ENCODE measurements at places on chromosomes 5 and 9.

DNA sequence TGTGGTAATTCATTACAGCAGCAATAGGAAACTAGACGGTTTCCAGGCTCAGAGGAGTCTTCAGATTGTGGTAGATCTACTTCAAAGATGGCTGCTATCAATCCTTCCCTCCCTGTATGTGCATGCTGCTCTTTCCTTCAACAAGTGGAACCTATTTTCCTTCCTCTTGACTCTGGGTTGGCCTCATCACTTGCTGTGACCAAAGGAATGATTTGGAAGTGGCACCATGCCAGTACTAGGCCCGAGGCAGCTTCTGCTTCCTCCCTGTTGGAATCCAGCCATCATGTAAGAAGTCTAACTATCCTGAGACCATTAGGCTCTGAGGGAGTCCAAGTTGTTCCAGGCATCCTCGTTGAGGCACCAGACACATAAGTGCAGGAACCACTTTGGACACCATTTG lies 46.5 kb upstream of the MCTP1 start:
- no peak for DNase-seq

DNA sequence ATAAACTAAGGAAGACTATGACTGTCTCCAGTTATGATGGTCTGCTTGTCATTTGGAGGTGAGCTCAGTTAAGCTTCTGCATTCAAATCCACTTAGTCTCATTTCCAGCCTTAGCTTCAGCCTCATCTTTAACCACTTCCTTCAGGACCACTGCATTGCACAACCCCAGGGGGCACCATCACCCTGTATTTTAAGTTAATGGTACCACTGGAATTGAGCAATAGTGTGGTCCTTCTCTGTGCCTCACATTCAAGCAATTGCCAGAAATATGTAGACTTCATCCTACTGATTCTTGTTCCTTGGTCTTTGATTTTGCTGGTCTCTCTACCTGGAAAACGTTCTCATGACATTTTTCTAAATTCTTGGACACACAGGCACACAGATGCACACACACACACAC lies 131.5 kb upstream of the PTPN3 start:
- no peak for DNase-seq

DNA sequence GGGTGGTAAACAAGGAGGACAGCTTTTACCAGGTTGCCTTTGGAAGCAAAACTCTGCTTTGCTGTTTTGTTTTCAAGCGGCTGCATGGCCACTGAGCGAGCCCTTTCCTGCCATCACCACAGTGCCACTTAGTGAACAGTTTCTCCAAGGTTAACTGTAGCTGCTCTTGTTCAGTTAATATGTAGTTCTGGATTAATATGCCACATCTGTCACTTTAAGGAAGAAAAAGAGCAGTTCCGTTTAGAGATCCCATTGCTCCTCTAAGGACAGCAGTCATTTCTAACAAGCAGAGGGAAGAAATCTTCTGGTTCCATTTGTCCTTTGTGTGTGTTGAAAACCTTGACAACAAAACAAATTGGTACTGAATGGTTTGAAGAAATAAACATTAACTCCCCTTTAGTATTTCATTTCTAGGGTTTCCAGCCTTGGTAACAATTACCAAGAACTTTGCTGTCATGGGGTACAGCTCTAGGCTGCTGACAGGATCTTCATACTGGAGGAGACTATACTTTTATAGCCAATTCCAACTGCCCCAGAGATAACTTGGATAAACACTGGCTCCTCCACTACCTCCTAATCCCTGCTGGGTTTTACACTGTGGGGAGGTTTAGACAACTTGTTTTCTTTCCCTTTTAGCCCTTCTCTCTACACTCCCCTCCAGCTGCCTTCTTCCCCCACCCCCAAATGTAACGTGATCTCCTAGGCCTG lies 10.3 kb upstream of the ABL1 start:
- DNase-seq, result no peak

DNA sequence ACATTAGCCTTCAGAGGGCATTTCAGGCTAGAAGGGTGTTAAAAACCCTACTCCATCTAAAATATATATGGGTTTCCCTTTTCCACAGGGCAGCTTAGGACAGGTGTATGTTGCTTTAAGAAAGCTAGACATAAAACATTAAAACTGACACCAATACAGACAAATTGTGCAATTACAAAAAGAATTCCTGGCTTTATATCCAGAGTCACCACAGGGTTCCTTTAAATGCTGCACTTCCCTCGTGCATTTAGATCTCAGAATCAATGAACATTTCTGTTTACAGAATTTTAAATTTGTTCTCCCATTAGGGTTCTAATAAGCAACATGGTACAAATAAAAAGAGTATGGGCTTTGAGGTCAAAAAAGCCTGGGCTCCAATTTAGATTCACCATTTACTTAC lies 170.2 kb downstream of the MAPKAP1 start:
- DNase-seq, result no peak

GRCh38 chr9:21674894-21675293 lies 127.5 kb upstream of the MTAP start:
- no peak for DNase-seq

DNA sequence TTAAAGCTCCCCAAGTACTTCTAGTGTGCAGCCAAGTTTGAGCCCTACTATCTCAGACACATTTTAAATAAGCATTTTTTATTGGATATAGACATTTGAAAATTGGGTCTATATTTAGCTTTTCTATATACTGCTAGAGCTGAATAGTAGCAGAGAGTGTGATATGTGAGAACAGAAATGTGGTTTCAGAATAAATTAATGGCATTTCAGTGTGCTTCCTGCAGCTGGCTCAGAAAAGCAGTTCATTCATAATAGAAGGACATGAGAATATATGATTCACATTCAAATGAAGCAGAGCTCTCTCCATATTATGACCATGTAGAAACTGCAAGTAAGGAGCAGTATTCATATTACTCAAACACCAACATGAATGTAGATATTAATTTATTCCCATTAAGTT lies 464.0 kb downstream of the PTPRD start:
- DNase-seq, result no peak

GRCh38 chr9:93091453-93092081 lies 4.5 kb upstream of the CARD19 start:
- DNase-seq, result no peak

DNA sequence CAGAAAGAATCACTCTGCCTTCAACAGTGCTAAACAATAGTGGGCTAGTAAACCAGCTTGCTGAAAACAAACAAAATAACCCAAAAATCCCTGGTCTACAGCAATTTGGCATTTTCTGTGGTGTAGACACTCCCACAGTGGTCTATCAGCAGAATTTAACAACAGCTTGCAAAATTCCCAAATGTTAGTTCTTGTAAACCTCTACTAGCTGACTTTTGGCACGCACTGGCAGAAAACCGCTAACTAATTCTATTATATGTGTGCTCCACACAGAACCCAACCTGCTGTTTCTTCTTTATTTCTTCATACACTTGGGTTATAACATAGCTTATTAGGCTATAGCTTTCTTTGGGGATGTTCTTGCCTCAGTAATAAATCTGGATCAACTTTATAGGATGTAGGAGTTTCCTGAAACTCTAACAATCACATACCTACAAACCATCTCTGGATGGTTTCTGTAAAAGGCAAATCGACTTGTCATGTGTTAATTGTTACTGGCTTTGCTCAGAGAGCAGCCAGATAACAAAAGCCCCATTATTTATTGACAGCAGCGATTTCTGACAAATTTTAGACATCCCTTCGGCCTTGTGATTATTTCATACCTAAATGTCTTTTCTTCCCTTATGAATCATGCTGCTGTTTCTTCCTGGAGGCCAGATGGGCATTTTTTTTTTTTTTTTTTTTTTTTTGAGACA lies 82.7 kb upstream of the NAA35 start:
- no peak for DNase-seq

DNA sequence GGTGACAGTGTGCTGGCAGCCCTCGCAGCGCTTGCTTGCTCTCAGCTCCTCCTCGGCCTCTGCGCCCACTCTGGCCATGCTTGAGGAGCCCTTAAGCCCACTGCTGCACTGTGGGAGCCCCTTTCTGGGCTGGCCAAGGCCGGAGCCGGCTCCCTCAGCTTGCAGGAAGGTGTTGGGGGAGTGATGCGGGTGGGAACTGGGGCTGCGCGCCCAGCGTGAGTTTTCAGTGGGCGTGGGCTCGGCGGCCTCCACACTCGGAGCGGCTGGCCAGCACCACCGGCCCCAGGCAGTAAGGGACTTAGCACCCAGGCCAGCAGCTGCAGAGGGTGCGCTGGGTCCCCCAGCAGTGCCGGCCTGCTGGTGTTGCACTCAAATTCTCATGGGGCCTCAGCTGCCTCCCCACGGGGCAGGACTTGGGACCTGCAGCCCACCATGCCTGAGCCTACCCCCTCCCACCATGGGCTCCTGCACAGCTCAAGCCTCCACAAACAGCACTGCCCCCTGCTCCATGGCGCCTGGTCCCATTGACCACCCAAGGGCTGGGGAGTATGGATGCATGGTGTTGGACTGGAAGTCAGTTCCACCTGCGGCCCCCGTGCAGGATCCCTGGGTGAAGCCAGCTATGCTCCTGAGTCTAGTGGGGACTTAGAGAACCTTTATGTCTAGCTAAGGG lies 223.1 kb upstream of the PTPRD start:
- DNase-seq, result no peak

DNA sequence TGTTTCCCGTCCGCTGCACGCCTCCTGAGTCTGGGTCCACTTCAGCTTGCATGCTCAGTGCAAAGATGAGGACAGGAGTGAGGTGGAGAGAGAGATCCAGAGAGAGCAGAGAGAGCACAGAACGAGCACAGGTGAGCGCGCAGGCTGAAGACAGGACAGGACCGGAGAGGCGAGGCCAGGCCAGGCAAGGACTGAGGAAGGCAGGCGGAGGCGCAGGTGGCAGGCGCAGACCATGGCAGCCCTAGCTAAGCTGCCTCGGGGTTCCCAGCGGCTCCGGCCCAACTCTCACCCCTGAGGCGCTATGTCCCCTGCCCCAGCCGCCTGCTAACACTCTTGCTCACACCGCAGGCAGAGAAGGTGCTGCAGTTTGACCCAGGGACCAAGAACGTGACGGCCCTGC lies 9.7 kb downstream of the GRIN1 start:
- DNase-seq, result no peak

GRCh38 chr9:5360341-5360740 lies 20.7 kb upstream of the RLN1 start:
- no peak for DNase-seq

GRCh38 chr5:73796164-73797131 lies 170.5 kb downstream of the ARHGEF28 start:
- no peak for DNase-seq

- no peak for DNase-seq
Observed at GRCh38 chr5:98810206-98810605, 36.7 kb downstream of the RGMB start.

DNA sequence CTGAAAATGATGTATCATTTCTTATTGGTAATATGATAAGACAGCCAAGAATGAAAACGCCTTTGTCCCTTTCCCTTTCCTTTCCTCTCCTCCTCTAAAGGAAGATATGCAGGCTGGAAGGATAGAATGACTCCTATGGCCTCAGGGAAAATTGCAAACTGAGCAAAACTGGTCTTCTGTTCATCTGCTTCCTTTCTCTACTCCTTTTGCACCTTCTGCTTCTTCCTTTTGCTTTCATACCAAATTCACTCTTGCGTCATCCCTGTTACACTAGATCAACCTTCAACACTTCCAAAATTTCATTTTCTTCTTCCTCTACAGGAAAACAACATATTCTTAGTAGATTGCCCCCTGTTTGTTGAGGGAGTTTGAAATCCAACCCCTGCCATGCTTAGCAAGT lies 234.1 kb downstream of the ADAMTS6 start:
- no peak for DNase-seq

GRCh38 chr5:109177227-109177626 lies 232.5 kb downstream of the PJA2 start:
- no peak for DNase-seq

- DNase-seq, result no peak
Observed at GRCh38 chr5:161744276-161744675, 58.8 kb downstream of the GABRA6 start.

GRCh38 chr5:176875783-176876505 lies 23.2 kb downstream of the HK3 start:
- no peak for DNase-seq

DNA sequence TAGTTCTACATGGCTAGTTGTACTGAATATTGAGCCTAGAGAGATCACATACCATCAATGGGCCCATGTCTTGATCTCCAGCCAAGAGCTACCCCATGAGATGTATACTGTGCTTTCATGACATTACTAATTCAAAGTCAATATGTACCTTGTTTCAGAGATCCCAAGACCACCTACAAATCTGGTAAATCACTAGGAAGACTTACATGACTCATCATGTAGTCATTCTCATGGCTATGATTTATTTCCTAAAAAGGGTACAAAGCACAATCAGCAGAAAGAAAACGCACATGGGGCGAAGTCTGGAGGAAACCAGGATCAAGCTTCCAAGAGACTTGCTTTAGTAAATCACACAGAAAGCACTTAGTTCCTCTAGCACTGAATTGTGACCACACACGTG lies 103.0 kb downstream of the PCSK5 start:
- DNase-seq, result no peak

GRCh38 chr5:111142932-111143331 lies 50.8 kb downstream of the WDR36 start:
- no peak for DNase-seq

DNA sequence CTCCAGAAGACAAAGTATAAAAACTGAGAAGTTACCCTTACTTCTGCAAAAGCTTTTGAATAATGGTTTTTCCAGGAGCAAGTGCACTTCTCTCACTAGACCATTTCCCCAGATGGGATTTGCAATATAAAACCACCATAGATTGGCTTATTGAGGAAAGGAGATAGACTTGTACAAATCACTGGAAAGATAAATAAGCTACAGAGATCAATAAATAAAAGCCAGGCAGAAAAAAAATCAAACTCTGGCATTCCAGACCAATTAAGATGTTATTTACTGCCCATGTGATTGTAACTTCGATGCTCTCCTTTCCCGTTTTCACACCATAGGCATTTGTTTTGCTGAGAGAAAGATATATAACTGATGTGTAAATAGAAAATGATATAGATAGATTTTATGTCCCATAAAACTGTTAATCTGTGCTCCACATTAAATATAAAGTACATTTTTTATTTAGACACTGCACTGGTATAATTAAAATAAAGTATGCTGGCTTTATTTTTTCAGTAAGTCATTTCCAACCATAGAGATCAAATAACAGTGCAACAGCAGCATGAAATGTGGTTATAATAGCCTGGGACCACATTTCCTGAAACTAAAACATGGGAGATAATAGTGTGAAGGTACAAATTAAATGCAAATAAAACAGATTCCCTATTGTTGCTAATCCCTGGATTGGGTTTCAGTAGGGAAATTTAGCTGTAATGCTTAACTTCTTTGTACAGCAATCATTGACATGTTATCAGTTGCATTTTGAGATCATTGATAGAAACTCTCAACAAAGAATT lies 177.7 kb downstream of the NR2F1-AS1 start:
- no peak for DNase-seq

Data from effector memory CD4-positive, alpha-beta T cell (primary cell).